Amniotic stem cell (primary cell): ENCODE measurements at places on chromosomes 6 and 20.

- no peak for DNase-seq
Measured at GRCh38 chr20:10002866-10003265, 31.9 kb upstream of the ANKEF1 start.

GRCh38 chr6:16979677-16980370 is 122.0 kb upstream of the STMND1 start:
- no peak for DNase-seq

DNA sequence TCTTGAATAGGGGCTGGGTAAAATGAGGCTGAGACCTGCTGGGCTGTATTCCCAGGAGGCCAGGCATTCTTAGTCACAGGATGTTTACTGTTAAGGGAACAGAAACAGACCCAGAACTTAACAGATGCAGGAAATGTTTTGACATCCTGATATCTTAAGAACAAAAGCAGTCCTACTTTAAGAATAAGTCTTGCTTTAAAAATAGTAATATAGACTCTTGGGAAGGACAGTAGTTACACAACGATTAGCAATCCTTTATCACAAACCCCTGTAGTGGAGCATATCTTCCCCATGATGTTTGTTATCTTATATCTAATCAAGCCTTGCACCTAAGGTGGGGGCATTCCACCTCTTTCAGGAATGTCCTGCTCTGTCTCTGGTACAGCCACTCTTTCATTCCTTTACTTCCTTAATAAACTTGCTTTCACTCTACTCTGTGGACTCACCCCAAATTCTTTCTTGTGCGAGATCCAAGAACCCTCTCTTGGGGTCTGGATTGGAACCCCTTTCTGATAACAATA is 493.7 kb upstream of the SULF2 start:
- no peak for DNase-seq

- no peak for DNase-seq
Measured at GRCh38 chr6:2203264-2203663, 42.1 kb downstream of the GMDS start.

DNA sequence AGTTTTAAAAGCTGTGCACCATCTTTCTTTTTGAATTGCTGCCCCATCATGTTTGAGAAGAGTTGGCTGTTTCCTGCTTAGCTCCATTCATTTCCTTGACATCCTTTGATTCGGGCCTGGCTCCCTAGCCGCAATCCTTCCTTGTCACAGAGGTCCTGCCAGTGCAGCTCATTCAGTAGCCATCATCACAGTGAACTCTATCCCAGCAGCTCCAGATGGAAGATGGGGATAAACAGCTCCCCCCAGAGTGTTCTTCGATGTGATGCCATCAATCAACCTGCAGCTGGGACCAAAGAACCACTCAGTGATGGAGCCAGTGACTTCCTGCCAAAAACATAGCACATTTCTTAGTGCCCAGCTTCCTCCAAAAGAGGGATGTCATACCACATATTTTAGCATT is 158.8 kb downstream of the FRK start:
- DNase-seq, result no peak

DNA sequence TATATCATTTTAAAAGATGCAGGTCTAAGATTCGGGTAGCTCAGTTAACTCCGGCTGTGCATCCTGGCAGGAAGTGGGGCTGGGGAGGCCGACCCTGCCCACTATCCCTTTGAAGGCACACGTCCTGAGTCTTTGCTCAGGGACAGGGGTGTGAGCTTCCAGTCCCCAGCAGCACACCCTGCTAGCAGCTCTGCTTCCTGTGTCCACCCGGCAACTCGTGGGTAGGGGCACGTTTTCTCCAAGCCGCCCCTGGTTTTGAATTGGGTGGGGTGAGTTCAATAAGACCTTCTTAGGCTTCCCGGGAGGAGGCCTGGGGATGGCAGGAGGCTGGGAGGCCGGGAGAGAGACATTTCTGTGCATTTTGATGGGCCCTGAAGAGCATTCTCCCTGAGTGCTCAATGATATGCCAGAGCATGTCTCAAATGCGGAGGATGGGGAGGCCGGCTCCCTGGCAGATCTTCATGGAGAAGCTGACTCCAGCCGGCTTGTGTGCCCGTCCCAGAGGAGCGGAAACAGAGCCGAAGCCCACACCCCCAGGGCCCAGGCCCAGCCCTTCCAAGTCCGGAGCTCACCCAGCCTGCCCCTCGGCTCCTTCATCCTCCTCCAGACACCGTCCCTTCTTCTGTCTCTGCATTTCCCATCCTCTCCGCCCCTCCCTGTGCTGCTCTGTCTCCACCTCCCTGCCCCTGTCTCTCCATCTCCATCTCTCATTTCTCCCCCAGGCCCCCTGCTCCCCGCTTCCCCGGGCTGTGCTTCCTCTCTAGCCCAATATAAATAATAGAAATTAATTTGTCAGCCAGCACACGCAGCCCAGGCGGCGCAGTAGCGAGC is 36.3 kb upstream of the ZFAND3 start:
- no peak for DNase-seq

DNA sequence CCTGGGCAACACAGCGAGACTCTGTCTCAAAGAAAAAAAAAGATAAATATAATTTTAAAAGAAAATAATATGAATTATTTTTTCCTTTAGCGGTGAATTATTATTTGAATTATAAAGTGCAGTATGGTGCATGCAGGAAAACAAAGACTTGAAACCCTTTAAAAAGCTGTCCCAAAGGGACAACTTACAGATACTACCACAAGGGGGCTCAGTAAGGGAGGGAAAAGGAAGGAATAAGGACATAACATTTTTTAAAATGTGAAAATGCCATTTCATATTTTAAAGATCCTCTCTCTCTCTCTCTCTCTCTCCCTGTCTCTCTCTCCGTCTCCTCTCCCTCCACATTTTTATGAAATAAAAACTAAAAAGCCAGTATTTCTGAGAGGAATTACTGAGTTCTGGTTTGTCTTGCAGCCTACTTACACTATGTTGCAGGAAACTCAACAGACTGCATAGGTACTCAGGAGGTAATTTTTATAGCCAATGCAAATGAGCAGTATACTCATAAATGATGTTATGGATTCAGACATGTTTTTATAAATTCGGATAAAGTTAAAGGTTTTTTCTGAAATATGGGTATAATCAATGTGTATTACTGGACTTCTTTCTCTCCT is 455.0 kb upstream of the GJE1 start:
- no peak for DNase-seq

DNA sequence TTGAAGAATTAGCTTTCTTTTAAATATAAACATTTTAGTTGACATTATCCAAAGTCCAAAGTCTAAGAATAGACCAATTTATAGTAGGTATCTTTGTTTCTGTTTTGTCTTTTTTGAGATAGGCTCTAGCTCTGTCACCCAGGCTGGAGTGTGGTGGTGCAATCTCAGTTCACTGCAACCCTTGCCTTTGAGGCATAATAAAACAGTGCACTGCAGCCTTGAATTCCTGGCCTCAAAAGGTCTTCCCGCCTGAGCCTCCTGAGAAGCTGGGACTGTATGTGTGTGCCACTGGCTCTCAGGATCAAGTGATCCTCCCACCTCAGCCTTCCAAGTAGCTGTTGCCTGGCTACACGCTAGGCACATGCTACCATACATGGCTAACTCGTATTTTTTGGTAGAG is 135.4 kb downstream of the REV3L start:
- DNase-seq, result no peak

DNA sequence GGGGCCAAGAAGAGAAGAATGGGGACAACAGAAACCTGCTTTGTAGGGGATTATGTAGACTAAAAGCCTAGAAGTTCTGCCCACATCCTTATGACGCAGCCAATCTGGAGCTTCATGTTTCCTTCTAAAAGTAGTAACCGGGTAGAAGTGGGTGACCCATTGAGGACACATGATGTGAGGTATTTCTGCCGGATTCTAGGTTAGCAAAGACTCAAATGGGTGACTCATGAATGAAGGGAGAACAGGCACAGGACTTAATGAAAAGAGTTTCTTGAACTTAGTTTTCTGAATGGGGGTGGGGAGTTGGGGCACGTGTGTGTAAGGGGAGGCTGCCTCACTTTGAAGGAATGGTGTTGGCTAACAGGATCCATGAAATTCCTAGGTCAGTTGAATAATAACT is 68.8 kb downstream of the CDS2 start:
- no peak for DNase-seq

- no peak for DNase-seq
Measured at GRCh38 chr20:62665826-62666735, 23.8 kb downstream of the SLCO4A1 start.

DNA sequence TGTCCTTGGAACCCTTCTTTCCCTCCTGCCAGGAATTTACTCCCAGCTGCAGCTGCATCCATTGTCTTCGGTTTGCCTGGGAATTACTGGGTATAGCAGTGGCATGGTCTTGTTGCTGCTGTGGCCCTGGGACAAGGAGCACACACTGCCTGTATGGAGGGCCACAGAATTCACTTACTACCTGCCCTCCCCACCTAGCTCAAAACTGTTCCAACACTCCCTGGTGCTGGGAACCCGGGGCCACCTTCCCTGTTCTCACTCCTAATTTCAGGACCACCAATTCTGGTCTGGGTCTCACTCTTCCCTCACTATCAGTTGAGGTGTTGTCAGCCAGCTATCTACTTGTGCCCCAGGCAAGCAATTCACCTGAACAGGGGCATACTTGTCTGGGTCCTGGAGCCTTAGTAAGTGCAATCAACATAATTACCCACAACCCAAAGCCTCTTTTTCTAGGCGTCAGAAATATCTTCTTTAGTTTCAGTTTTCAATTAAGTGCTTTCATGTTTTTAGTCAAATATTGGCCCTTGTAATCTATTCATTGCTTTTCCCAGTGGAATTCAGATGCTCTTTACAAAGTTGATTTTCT is 47.2 kb downstream of the METTL24 start:
- DNase-seq, result no peak
